ENCODE measurements at places on chromosomes 1 and 21.

DNA sequence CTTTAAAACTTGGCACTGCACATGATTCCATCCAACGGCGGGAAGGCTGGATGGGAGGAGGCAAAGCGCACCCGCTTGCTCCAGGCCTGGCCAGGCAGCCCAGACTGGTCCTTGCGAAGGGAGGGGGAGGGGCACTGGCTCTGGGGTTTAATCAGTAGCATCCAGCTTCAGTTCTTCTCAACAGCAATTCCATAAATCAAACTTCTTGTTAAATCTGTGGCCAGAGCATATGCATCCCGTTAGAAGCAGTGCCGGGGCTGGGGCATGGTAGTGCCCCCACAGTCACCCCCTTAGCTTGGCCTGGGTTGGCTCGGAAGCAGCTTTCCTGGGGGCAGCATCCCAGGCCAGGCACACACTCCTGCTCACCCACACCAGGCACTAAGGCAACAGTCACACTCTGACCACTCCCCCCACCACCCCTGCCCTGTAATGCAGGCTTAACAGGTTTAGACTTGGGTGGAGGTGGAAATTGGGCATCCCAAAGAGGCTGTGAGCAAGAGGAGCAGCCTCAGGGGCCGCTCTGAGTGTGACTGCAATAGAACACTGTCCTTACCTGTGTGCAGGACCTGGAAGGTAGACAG lies 94.1 kb upstream of the CASZ1 start:
- no peak for DNase-seq

GRCh38 chr1:221405146-221405545 lies 336.7 kb downstream of the DUSP10 start:
- DNase-seq, result no peak

DNA sequence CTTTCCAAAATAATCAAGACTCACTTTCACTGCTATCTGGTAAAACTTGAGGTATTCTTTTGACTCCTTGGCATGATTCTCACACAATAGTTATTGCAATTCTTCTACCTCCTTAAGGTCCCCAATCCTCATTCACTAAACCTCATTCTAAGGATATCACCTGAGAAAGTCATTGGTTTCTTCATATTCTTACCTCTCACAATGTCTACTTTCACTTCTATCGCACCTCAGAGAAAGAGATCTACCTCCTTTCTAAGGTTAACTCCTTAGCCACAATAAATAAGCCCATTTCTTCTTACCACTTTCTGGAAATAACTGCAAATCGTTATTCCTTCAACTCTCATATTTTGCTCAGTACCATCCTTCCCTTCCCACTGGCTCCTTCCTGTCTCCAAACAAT lies 18.7 kb downstream of the HNRNPR start:
- no peak for DNase-seq

GRCh38 chr1:247228133-247228532 lies 27.7 kb upstream of the VN1R5 start:
- no peak for DNase-seq

- peak; percentile 24 for DNase-seq
These were observed 31.2 kb downstream of the CHD1L start for GRCh38 chr1:147273409-147274336.

- peak; percentile 48 for DNase-seq
These were observed 852 bp downstream of the KTI12 start for GRCh38 chr1:52032785-52033131.

DNA sequence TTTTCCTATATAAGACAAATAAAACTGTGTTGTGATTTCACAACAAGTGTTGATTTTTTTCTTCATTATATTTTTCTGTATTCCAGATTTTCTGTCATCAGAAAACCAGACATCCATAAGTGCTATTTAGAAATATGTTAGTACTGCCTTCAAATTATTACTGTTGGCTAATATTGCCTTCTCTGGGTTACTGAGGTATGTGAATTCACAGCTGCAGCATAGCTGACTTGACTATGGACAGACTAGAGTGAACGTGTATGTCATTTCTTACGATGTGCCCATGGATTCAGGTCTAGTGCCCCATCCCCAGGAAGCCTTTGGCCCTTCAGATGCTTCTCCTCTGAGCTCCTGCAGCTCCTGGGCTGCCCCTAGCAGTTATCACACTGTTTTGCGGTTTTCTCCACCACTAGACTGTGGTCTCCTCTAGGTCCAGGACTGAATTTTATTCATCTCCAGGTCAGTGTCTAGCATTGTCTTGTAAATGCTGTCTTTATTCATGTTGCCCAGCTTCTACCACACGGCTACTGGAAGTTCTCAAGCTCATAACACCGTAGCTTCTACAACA lies 118.5 kb downstream of the FGGY start:
- DNase-seq, result no peak

DNA sequence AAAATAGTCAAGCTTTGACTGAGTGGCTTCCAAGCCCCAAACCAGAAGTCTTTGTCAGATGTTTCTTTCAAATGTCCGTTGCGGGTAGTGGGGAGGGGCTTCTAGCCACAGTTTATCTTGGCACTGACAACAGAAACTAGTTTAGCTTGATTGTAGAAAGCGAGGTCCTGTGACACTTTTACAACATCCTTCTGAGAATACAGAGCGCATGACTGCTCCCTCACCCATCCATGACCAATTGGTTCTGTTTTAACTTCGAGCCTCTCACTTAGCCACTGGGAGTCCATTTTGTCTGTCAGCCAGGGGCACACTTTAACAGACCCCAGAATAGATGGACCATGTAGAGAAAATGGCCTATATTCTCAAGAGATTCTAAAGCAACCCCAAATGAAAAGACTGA lies 199.2 kb upstream of the ST6GALNAC5 start:
- no peak for DNase-seq

GRCh38 chr1:162639718-162640117 lies 7.5 kb downstream of the DDR2 start:
- DNase-seq, result no peak

- DNase-seq, result no peak
These were observed 22.7 kb downstream of the CLDN8 start for GRCh38 chr21:30193201-30193600.

- DNase-seq, result no peak
These were observed 49.2 kb downstream of the TUT4 start for GRCh38 chr1:52503706-52504105.

GRCh38 chr1:112699425-112700144 lies 7.3 kb downstream of the RHOC start:
- no peak for DNase-seq

- no peak for DNase-seq
These were observed 44.1 kb downstream of the NPHP4 start for GRCh38 chr1:5947978-5948680.

GRCh38 chr1:99749504-99750347 lies 16.7 kb downstream of the FRRS1 start:
- DNase-seq, result no peak

GRCh38 chr1:39466413-39467107 lies 24.9 kb upstream of the BMP8A start:
- no peak for DNase-seq

DNA sequence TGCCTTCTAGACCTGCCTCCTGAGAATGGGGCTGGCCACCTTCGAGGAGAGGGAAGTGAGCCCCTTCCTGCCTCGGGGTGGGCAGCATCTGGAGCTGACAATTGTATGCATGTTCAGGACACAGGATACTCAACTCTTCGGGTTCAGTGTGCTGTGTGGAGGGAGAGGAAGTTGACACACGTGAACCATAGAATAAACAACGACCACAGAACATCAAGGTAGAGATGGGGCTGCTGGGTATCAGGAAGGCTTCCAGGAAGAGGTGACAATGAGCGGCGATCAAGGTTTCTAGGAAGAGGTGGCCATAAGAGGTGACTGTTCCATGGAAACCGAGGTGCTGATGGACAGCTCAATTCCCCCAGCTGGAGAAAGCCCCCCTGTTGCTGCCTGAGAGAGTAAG lies 22.0 kb downstream of the UBIAD1 start:
- DNase-seq, result no peak

DNA sequence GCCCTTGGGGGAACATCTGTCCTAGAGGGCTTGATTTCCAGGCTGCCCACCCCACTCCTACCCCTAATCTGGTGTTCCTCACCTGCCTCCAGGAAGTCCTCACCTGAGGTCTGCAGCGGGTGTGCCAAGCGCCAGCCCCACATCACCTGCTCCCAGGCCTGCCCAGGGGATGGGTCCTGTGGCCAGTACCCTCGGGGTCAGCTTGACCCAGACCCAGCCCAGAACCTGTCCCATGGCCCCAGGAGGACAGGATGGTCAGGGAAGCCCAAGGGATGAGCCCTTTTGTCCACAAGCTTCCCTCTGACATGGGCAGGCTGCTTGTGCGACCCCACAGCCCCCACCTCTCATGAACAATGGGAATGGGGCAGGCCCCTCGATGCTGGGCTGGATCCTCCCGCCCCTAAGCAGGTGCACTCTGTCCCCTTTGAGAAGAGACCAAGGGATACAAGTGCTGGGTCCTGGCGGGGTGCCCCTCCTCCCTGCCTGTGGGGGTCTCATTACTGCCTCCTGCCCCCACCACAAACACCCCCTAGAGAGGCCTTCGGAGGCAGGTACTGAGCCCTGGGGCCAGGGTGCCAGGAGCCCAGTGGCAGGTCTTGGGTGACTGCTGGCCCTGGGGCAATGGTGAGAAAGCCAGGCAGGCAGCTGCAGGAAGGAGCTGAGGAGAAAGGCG lies 3.2 kb downstream of the MIB2 start:
- DNase-seq, result no peak

DNA sequence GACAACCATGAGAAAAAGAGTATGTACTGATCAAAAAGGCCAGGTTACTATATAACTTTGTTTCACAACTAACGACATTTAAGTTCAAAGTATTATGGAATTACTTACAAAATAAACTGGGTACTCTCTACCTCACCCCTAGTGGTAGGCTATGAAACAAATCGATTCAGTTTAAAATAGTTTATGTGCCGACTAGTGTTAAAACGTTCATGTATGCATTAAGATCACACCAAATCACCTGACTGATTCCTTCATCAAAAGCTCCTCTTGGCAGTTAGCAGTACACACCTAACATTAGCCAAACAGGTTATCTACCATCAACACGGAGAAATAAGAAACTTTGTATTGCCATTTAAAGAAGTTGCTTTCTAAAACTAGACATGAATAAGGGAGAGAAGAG lies 137.1 kb downstream of the AKT3 start:
- DNase-seq, result no peak

DNA sequence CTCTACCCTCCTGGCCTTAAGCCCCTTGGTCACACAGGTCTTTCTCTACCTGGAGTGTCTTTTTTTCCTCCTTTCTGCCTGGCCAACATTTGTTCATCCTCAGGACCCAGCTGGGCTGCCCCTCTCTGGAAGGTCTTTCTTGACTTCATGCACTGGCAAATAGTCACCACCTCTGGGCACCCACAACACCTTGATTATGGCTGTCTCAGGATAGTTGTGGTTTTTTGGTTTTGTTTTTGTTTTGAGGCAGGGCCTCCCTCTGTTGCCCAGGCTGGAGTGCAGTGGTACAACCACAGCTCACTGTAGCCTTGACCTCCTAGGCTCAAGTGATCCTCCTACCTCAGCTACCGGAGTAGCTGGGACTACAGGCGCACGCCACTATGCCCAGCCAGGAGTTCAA lies 10.8 kb downstream of the RPS6KA1 start:
- no peak for DNase-seq

GRCh38 chr1:246797597-246797996 lies 73.4 kb downstream of the SCCPDH start:
- DNase-seq, result no peak

DNA sequence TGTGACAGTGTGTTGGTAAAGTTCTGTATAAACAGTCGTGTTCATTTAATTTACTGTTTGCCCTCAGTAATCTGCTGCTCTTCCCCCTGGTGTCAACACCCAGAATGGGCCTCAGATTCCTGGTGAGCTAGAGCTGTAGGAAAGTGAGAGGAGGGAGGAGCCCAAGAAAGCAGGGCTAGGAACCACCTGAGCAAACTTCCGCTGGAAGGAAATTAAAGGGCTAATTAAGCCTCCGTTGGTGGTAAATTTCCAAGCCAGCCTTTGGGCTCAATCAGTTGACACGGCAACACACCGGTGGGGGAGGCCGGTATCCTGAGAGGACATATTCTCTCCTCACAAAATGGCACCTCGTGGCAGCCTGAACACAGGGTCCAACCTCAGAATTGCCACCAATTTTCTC lies 32.9 kb downstream of the RAB3B start:
- peak; percentile 88 for DNase-seq

DNA sequence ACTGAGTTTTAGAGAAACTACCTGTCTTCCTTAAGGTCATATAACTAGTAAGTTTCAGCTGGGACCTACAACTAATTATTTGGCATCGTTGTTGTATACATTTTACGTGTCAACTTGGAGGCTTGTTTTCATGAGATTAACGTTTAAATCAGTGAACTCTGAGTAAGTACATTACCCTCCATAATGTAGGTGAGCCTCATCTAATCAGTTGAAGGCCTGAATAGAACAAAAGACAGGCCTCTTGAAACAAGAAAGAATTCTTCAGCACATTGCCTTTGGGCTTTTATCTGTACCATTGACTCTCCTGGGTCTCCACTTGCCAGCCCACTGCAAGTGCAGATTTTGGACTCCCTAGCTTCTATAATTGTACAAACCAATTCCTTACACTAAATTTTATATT lies 364.6 kb downstream of the ADGRL2 start:
- DNase-seq, result no peak

- DNase-seq, result peak; percentile 86
These were observed at the start of gene PTBP2 for GRCh38 chr1:96721416-96722160. Gene PTBP2, plus strand, starts transcription at chr1:96721784. Its CDS starts 81 bp downstream, at chr1:96721865.

GRCh38 chr1:241841691-241842090 lies 6.3 kb upstream of the EXO1 start:
- no peak for DNase-seq

GRCh38 chr1:227035316-227035715 lies 95.2 kb downstream of the COQ8A start:
- no peak for DNase-seq

DNA sequence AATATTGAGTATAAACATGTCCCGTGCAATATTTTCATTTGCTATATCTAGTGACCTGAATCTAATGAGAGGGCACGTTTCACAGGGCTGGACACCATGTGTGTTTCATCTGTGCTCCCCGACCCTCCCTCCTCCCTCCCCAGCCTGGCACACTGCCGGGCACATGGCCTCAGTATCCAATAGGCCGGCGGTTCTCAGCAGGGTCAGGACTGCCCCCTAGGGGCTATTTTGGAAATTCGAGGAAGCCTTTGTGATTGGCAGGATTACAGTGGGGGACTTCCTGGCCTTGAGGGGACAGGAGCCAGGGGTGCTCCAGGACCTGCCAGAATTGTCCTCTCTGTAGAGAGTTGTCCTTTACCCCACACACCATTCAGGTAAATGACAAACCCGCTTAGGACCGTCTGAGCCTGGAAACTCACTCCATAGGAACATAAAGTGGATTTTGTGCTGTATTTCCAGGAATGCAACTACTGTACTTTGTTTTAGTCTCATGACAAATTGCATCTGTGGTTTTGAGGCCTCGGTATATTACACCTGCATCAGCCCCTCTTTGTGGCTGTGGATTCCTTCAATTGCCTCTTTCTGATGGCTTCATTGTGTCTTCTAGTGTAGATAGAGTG lies 109.5 kb upstream of the SIM2 start:
- DNase-seq, result no peak

DNA sequence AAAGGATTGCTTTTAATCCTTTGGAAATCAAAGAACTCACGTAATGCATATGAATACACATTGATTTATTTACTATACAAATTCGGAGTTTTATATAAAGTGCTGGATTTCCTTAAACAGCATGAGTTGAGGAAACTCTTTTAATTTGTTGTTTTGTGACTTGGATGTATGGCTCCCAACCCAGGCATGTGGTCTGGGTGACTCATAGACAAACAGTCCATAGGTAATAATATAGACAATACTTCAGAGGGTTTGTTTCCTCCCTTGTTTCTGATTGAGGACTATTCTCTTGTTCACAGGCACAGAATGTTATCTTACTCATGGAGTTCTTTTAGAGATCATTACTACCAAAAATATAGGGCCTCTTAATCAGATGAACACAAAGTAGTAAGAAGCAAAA lies 43.8 kb downstream of the XPR1 start:
- DNase-seq, result no peak
